ENCODE measurements at places on chromosomes 7 and 10.

- DNase-seq: no peak
Measured at GRCh38 chr10:116039612-116040011, 233.4 kb downstream of the GFRA1 start.

DNA sequence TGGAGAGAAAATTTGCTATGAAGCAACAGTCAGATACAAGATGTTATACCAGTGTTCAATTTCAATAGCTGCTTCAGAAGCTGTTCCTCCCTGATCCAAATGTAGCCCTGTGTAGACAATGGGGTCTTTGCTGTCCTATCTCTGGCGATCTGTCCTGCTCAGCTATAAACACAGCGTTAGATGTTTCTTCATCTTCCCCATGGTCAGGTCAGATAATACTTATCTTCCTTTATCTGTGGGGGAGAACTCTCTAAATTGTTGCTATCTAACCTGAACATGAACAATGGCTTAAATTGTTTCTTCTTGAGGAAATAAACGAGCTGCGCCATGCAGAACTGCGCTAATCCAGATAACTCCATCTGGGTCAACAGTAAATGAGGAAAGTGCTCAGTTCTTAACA lies 15.6 kb upstream of the KIAA1217 start:
- DNase-seq: no peak

GRCh38 chr7:4048336-4048735 lies 633.8 kb upstream of the FOXK1 start:
- DNase-seq: no peak

DNA sequence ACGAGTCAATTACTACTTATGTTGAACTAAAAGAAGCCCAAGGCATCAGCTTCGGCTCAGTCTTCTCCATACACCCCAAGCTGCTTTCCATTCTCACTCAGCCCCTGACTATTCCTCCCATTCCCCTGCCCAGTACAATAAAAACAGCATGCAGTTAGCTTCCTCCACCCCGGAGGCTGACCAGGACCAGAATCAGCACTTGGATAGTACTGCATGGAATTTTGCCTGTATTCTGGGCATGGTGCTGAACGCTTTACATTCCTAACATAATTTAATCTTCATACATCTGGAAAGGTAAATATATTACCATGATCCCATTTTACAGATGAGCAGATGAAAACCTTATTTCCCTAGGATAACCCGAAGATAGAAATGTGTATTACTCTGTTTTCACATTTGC lies 7.5 kb upstream of the PODXL start:
- DNase-seq: no peak

GRCh38 chr10:19941206-19941880 lies 125.1 kb downstream of the PLXDC2 start:
- DNase-seq: no peak

DNA sequence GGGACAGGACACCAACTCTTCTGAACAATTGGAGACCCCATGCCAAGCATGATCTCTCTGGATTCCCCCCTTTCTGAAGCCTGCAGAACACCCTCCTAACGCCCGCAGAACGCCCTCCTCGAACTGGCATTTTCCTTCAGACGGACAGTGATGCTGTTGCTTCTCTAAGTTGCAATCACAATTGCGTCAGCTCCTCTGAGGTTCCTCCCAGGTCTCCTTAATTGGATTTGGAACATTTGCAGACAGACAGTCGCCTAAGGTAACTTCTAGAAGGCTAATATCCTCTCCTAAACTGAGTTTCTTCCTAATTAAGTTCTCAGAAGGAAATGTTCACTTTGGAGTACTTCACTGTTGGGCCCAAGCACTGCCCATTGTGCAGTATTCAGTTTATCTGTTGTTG lies 20.5 kb upstream of the SERPINE1 start:
- DNase-seq: no peak

DNA sequence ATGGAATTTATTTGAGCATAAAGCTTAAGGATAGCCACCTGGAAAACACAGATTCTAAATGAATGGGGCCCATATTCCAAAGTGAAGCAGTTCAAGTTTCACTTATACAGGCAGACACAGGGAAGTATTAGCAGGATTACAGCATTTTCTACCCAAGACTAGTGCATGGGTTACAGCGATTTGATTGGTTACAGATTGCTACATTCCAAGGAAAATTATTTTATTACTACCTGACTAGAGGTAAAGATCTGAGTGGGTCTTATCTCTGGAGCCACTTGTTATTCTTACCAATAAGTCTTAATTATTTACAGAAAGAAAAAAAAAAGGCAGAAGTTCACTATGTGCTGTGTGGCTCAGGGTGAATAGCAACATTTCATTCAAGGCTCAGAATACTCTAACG lies 87.4 kb upstream of the ITGB1 start:
- DNase-seq: no peak

- DNase-seq: no peak
Measured at GRCh38 chr7:84532196-84532595, 337.6 kb upstream of the SEMA3A start.

- no peak for DNase-seq
Measured at GRCh38 chr7:77570330-77571011, 33.4 kb downstream of the PTPN12 start.

DNA sequence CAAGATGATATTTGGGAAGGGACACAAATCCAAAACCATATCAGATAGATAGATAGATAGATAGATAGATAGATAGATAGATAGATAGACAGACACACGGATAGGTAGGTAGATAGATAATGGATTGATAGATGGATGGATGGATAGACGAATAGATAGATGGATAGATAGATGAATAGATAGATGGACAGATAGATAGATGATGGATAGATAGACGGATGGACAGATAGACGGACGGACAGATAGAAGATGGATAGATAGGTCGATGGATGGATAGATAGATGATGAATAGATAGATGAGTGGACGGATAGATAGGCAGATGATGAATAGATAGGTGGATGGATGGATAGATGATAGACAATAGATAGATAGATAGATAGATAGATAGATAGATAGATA lies 39.8 kb downstream of the NPTX2 start:
- no peak for DNase-seq

GRCh38 chr10:31602541-31603234 lies 283.7 kb downstream of the ZEB1 start:
- no peak for DNase-seq

- no peak for DNase-seq
Measured at GRCh38 chr10:5159126-5159525, 25.8 kb downstream of the AKR1C8 start.

DNA sequence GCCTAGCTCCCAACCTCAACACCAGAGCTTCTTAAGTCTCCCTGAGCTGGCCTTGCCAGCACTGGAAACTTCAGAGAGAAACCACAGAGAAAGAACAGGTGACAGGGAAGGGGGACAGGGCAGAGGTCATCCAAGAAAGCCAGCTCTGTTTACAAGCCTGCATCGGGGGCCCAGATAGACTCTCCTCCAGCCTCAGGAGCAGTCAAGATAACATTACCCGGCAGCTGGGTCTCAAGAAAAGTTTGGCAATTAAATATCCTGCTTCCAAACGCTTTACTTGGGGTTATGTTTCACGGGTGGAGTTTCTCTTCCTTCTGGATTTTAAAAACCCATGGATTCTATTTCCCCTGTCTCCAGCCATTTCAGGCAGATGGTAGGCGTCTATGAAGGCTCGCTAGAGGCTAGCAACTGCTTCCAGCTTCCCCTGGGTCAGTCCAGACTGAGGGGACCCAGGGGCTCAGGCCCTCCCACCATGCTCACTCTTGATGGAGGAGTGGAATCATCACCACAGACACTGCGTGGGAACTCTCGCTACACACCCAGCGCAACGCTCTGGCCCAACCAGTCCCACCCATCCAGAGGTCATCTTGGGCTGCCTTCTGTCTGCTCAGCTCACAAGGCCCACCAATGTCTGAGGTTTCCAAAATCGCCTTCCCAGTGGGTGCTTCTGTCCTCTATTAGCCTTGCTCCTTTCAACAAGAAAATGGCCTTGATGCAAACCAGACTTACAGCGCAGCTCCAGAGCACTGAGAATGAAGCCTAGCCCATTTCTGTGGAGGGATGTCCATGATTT lies 48.8 kb downstream of the SH3PXD2A start:
- DNase-seq: no peak

DNA sequence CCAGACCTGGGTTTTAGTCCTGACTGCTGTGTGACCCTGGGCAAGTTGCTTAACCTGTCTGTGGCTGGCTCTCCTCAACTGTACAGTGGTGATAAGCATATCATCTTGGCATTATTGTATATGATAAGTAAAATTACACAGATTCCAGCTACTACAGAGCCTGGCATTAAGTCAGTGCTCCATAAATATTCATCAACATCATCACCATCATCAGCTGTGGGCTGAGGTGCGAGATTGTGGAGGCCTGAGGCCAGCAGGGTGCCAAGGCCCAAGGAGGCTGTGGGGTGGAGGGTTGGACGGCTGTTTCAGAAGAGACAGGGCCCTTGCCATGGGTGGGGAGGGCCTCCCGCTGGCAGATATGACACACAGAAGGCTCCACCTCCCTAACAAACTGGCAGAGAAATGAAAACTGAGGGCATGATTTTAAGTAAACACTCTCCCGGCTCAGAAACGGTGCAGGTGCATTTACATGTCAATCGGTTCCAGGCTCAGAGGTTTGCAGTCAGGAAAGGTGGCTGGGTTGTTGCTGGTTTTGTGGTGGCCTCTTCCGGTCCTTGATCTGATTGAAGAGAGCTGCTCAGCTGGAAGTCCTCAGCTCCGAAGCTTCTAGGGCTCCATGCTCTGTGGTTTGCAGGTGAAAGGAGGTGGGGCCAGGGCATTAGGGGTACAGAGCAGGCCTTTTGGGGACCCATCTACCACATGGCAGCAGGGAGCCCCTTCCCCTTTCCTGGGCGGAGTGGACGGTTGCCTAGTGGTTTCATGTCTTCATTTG lies 10.2 kb downstream of the CRYGN start:
- peak; percentile 28 for DNase-seq

DNA sequence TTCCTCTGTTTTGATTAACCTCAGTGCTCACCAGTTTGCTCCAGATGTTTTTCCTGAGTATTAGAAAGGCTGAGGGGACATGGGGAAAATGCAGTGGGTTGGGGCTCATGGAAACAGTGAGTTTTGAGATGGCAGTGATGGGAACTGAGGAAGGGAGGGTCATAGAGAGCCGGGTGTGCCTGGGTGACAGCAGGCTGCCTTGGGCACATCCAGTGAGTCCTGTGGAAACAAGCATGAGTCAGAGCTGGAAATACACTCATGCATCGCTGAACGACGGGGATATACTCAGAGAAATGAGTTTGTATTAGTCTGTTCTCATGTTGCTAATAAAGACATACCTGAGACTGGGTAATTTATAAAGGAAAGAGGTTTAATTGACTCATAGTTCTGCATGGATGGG lies 202.2 kb downstream of the TMEM178B start:
- no peak for DNase-seq

DNA sequence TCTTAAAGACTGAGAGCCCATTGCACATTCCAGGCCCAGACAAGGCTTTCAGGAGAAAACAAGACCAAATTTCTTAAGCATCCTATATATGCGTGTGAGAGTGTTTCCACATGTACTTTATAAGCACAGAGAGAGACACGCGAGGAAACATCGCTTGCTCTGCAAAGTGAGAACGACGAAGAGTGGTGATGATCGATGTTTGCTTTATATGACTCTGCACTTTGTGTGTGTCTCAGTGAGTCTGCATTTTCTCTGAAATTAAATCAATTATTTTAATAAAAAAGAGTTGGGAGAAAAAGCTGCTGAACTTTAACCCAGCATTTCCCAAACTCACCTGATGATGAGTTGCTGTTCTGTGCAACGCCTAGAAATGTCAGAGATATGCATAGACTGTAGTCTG lies 61.7 kb upstream of the ZMIZ1 start:
- no peak for DNase-seq

DNA sequence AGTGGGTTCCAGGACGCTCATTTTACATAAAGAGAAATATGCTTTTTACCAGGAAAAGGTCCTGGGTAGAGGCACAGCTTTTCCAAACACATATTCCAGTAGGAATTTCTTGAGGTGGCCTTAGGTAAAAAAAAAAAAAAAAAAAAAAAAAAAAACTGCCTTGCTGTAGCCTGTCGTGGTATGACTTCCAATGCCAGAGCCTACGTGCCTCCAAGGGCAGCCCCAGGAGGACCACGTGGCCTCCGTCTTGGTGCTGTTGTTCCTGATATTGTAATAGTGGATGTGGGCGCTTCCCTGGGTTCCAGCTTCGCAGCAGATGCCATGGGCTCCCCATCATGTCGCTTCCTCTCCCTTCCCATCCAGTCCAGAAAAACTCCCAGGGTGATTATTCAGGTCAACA lies 49.3 kb downstream of the PRKAG2 start:
- DNase-seq: no peak

DNA sequence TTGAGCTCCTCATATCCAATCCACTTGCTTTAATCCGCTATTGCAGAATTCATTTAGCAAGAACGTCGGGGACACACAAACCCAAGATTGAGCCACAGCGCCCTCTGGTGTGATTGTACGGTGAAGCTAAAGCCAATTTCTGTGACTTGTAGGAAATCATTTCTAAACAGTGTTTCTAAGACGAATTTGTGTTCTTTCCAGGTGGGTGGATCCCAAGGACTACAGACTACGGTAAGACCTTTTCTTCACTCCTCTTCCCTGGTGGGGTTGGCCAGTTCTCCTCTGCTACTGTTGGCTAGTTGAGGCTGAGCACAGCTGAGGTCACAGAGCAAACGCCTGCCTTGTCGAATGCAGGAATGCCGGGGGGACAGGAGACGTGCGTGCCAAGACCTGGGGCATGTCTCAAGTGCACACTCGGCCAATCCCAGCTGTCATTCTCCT lies 5.2 kb downstream of the DMBT1 start:
- DNase-seq: no peak

DNA sequence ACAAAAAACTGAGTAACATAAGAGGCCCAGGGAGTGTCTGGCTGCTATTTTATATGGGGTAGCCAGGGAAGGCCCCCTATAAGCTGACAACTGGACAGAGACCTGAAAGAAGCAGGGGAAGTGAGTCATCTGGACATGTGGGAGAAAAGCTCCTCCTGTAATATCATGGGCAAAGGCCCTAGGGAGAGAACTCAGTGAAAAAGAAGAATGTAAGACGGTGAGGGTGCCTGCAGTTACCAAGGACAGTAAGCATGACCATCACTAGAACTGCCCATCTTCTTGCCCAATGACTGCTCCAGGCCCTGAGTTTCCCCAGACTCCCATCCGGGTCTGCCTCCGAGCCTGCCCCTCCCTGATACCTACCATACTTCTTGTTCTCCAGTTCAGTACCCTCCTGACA lies 2.3 kb downstream of the ELMO1 start:
- no peak for DNase-seq

- peak; percentile 23 for DNase-seq
Measured at GRCh38 chr7:152462995-152463708, 27.3 kb upstream of the KMT2C start.

- DNase-seq: no peak
Measured at GRCh38 chr10:16907687-16908086, 90.5 kb upstream of the RSU1 start.

- no peak for DNase-seq
Measured at GRCh38 chr10:107083388-107084009, 81.0 kb downstream of the SORCS1 start.

GRCh38 chr10:16847644-16848043 lies 30.4 kb upstream of the RSU1 start:
- no peak for DNase-seq

DNA sequence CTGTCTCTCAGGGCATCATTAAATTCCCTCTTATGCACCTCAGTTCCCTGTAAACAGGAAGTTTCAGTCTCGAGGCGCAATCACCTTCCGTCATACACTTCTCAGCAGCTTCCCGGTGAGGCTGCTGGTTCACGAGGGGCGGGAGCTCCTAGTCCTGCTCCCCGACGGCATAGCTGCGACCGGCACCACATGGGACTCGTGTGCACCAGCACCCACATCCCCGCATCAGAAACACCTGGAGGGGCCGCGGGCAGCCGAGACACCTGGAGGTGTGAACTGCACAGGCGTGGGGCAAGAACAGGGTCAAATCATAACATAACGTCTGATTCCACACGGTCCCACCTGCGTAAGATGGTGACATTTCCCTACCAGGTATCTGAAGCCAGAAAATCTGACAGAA lies 52.7 kb downstream of the DIP2C start:
- DNase-seq: no peak
